ENCODE measurements at places on chromosomes 1 and 21. TPM values are rescaled to one million over a fixed set of nuclear protein-coding genes. Genes with fewer than 3 reads are reported as not detected.

VCAM1 gene
- 0.28 TPM for total RNA-seq

RNU1-4 gene
- 3,650 TPM for total RNA-seq

LRRC40 gene
- total RNA-seq: 11.2 TPM

CELA3A gene
- not detected for total RNA-seq

ADORA1 gene
- total RNA-seq: not detected

AMY1C gene
- not detected for total RNA-seq

C1QTNF12 gene
- total RNA-seq: 3.3 TPM

COQ8A gene
- 65.0 TPM for total RNA-seq

RGS8 gene
- not detected for total RNA-seq

DNASE2B gene
- total RNA-seq: not detected

CTH gene
- 2.0 TPM for total RNA-seq

PLA2G2D gene
- not detected for total RNA-seq

DNA sequence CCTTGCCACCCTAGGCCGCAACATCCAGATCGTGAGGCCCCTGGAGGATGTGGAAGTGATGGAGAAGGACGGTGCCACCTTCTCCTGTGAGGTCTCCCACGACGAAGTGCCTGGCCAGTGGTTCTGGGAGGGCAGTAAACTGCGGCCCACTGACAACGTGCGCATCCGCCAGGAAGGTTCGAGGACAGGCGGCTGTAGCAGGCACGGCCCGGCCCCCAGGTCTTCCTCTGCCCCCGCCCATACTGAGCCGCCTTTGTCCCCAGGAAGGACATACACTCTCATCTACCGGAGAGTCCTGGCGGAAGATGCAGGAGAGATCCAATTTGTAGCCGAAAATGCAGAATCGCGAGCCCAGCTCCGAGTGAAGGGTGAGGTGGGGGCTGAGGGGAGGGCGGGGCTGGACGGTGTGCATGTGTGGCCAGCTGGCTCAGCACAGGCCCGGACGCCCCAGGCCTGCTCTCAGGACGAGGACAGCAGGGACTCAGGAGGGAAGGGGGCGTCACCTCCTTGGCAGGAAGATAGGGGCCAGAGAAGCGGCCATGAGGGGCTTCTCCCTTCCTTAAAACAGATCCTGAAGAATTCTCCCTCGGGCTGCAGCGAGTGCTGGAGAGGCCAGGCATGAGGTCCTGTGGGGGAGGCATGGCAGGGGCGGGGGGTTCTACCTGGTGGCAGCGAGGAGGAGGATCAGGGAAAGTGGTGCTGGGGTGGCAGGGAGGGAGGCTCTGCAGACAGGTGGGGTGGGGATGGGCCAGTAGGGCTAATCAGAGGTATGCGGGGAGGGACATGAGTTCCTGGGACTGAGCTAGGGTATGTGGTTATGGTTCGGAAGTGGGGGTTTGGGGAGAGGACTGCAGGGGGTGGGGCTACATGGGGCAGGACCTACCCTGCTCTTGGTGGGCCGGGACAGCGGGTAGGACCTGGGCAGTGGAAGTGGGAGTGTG lies 69.9 kb downstream of the OBSCN start:
- no peaks in the 10 kb centered on the region for H3K27me3 ChIP-seq
- DNase-seq: no peak
- no peak overlapping the region for H3K27ac ChIP-seq
- no peak overlapping the region for H3K4me3 ChIP-seq

DNA sequence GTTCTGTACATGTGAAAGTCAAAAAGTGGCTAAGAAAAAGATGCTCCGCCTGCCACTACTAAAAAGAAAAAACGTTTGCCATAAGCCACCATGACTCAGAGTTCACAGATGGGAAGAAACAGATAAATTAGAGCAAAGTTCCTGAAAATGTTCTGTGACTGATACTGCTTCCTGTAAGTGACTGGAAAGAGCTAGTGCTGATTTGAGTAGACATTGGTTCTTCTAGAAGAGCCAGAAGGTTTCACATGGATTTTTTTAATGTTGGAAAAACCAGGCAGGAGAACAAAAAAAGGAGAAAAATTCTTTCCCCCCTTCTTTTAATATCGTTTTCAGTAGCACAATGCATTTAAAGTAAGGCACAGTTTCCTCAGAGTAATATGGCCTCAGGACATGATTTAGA lies 221.4 kb downstream of the HLX start:
- H3K4me1 ChIP-seq: no peaks in the 10 kb centered on the region
- DNase-seq: no peak
- no peaks in the 10 kb centered on the region for H3K27me3 ChIP-seq
- no peaks in the 10 kb centered on the region for H3K36me3 ChIP-seq
- no peak overlapping the region for H3K27ac ChIP-seq

DNA sequence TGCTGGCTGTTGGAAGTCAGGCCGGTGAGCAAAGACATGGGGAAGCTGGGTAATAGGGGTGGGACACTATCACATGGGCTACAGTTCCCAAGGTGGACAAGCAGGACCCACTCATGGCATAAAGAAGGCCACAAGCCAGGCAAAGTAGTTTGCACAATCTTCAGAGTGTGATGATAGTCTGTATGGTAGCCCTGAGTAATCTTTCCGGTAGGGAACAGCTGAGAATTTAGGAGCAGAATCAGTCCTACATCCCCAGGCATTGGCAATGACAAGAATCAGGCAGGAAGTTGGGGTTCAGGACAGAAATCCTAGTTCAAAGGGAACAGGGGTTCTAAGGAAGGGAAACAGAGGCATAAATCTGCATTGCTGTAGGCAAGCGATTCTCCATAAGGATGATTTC lies 23.9 kb upstream of the SPATA6 start:
- H3K27ac ChIP-seq: no peak overlapping the region
- H3K4me3 ChIP-seq: no peak overlapping the region
- H3K36me3 ChIP-seq: no peaks in the 10 kb centered on the region
- DNase-seq: no peak
- H3K27me3 ChIP-seq: peaks cover 3% of the 10 kb centered on the region
- H3K4me1 ChIP-seq: peaks cover 5% of the 10 kb centered on the region

GRCh38 chr1:22320587-22321344 lies 130.9 kb upstream of the ZBTB40 start:
- H3K4me3 ChIP-seq: no peak overlapping the region
- DNase-seq: no peak
- no peaks in the 10 kb centered on the region for H3K4me1 ChIP-seq
- H3K27ac ChIP-seq: no peak overlapping the region
- H3K27me3 ChIP-seq: peaks cover 2% of the 10 kb centered on the region

GRCh38 chr1:208060215-208060869 lies 149.4 kb upstream of the CD34 start:
- peaks cover 29% of the 10 kb centered on the region for H3K27me3 ChIP-seq
- DNase-seq: no peak
- no peak overlapping the region for H3K4me3 ChIP-seq
- no peaks in the 10 kb centered on the region for H3K36me3 ChIP-seq
- H3K4me1 ChIP-seq: no peaks in the 10 kb centered on the region
- H3K27ac ChIP-seq: no peak overlapping the region

- H3K4me3 ChIP-seq: no peak overlapping the region
- DNase-seq: no peak
- H3K36me3 ChIP-seq: no peaks in the 10 kb centered on the region
- no peaks in the 10 kb centered on the region for H3K27me3 ChIP-seq
Measured at GRCh38 chr1:154148807-154149206, 6.1 kb downstream of the NUP210L start.

- peaks cover 10% of the 10 kb centered on the region for H3K36me3 ChIP-seq
- H3K27ac ChIP-seq: no peak overlapping the region
- H3K27me3 ChIP-seq: no peaks in the 10 kb centered on the region
- DNase-seq: no peak
- no peaks in the 10 kb centered on the region for H3K4me1 ChIP-seq
Measured at GRCh38 chr1:230957580-230957989, 21.1 kb downstream of the TTC13 start.

- no peak overlapping the region for H3K4me3 ChIP-seq
- H3K27me3 ChIP-seq: peaks cover 9% of the 10 kb centered on the region
- H3K36me3 ChIP-seq: no peaks in the 10 kb centered on the region
Measured at GRCh38 chr1:85047144-85047471, 1.2 kb downstream of the MCOLN3 start.

DNA sequence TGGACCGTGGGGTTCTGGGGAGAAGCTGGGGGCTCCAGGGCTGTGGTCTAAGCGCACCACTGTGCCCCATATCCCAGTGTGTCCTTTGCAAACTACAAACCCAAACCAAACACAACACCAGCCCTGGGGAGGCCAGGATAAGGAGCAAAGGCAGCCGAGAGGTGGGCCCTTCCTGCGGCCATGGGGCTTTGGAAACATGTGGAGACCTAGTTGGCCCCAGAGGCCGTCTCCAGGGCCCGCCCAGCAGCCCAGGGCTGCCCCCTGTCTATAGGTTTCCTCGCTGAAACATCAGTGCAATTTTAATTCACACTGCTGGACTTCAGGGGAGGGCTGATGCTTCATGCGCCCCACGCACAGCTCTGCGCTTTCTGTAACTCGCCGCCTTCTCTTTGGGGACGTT lies 61.3 kb downstream of the PRDM16 start:
- H3K4me3 ChIP-seq: no peak overlapping the region
- H3K36me3 ChIP-seq: no peaks in the 10 kb centered on the region
- H3K27me3 ChIP-seq: no peaks in the 10 kb centered on the region
- no peaks in the 10 kb centered on the region for H3K4me1 ChIP-seq
- no peak for DNase-seq
- H3K27ac ChIP-seq: no peak overlapping the region

GRCh38 chr1:113073479-113073950 lies 517 bp downstream of the LRIG2 start:
- H3K4me3 ChIP-seq: peak overlapping the region; percentile 94
- no peak for DNase-seq
- no peaks in the 10 kb centered on the region for H3K27me3 ChIP-seq

- H3K27ac ChIP-seq: no peak overlapping the region
- H3K36me3 ChIP-seq: no peaks in the 10 kb centered on the region
- no peak for DNase-seq
- no peak overlapping the region for H3K4me3 ChIP-seq
- no peaks in the 10 kb centered on the region for H3K27me3 ChIP-seq
- no peaks in the 10 kb centered on the region for H3K4me1 ChIP-seq
Measured at GRCh38 chr1:171898941-171899340, 57.6 kb downstream of the DNM3 start.

DNA sequence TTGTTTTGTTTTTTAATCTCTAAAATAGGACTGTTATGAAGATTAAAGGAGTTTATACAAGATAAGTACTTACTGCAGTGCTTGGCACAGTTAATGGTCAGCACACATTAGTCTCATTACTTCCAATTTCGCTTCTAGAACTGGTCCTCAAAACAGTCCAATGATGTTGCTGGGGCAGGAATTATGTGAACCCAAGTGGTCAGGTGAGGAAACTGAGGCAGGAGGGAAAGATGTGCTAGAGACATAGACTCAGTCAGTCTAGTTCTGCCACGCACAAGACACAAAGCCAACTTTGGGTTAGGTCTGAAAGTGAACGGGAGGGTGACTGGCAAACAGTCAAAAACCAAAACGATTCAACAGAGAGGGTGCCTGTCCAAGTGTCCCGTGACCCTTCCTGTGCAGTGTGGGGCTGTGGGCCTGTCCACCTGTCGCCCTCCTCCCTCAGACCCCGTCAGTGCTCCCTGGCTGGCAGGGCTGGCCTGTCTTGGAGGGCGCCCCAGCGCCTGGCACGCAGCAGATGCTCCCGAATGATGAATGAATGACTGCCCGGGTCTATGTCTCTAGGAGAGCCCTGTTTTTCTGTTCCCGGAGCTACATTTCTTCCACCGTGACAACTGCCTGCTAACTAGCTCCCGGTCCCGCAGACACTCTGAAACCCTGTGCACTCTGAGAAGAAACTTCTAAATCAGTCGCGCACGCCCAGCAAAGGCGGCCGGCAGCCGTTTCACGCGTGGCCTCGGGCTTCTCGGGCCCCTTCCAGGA lies 2.4 kb downstream of the LRP8 start:
- H3K4me3 ChIP-seq: peak overlapping the region; percentile 75
- DNase-seq: no peak
- no peaks in the 10 kb centered on the region for H3K27me3 ChIP-seq
- H3K36me3 ChIP-seq: no peaks in the 10 kb centered on the region

DNA sequence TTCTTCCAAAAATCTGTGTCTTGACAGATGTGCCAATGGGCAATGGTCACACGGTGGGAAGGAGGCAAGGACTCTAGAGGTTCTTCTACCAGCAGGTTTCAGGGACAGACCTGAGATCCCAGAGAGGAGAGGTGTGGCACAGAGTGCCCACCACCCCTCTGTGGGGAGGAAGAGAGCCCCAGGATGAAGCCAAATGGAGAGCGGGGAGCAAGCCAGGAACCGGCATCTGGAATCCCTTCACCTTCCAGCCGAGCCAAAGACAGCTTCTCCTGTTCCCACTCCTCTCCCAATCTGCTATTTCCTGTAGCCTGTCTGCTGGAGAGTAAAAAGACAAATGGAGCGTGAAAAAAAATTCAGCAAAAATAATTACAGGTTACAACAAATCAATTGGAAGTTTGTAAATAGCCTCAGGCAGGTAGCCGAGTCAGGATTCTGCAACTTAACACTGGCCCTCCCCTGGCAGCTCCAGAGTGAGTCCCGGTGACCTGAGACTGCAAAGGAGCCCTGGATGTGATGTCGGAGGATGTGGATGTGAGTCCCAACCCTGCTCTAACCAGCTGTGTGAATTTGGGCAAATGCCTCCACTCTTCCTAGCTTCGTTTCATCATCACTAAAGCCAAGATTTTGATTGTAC lies 45.4 kb upstream of the LRRN2 start:
- peaks cover 22% of the 10 kb centered on the region for H3K27me3 ChIP-seq
- no peaks in the 10 kb centered on the region for H3K36me3 ChIP-seq
- no peak overlapping the region for H3K27ac ChIP-seq
- H3K4me3 ChIP-seq: no peak overlapping the region
- no peak for DNase-seq

GRCh38 chr1:217063172-217063908 lies 340.1 kb upstream of the ESRRG start:
- H3K27ac ChIP-seq: no peak overlapping the region
- no peaks in the 10 kb centered on the region for H3K4me1 ChIP-seq
- H3K36me3 ChIP-seq: no peaks in the 10 kb centered on the region

GRCh38 chr1:119686661-119687060 lies 25.1 kb upstream of the PHGDH start:
- H3K4me1 ChIP-seq: no peaks in the 10 kb centered on the region
- no peak overlapping the region for H3K27ac ChIP-seq
- H3K4me3 ChIP-seq: no peak overlapping the region
- H3K27me3 ChIP-seq: peaks cover 3% of the 10 kb centered on the region
- no peak for DNase-seq

DNA sequence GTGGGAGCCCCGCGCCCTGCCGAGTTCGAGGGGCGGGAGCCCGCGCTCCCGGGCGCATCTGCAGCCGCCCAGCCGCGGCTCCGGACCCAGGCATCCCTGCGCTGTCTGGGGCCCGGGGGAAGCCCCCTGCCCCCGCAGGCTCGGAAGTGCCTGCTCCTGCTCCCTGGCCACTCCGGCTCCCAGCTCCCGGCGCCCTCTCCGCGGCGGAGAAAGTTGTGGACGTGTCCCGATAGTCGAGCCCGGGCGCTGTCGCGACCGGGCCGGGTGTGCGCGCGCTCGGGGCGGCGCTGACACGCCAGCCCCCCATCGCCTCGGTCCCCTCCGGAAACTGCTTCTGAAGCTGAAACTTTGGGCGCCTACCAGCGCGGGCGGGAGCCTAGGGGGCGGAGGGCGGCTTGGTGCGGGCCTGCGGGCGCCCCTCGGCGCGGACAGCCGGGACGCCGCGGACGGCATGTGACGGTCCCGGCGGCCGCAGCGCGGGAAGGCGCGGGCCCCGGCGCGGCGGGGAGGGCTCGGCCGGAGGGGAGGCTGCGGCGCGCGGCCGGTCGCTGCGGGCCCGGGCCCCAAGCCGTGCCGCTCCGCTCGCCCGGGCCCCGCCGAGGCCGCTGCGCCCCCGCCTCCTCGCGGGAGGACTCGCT lies 515 bp downstream of the MAN1C1 start:
- no peaks in the 10 kb centered on the region for H3K36me3 ChIP-seq
- H3K4me3 ChIP-seq: peak overlapping the region; percentile 70
- H3K27me3 ChIP-seq: peaks cover 2% of the 10 kb centered on the region
- H3K27ac ChIP-seq: no peak overlapping the region

GRCh38 chr1:51714374-51715019 lies 97.6 kb downstream of the OSBPL9 start:
- no peak for DNase-seq
- no peak overlapping the region for H3K27ac ChIP-seq
- no peaks in the 10 kb centered on the region for H3K27me3 ChIP-seq
- no peak overlapping the region for H3K4me3 ChIP-seq
- no peaks in the 10 kb centered on the region for H3K4me1 ChIP-seq
